ENCODE measurements at places on chromosomes 5 and 9. TPM values are rescaled to one million over a fixed set of nuclear protein-coding genes. Genes with fewer than 3 reads are reported as not detected.

Gene GABRB2
- total RNA-seq = not detected

Gene GDA
- not detected for total RNA-seq

Gene MEGF10
- not detected for total RNA-seq

Gene ENG
- 6.4 TPM for total RNA-seq

Gene SEPTIN8
- total RNA-seq = 8.0 TPM

Gene TMOD1
- 0.94 TPM for total RNA-seq

Gene CMYA5
- total RNA-seq = 0.23 TPM

Gene SLC6A19
- total RNA-seq = not detected

Gene ZER1
- 30.0 TPM for total RNA-seq

DNA sequence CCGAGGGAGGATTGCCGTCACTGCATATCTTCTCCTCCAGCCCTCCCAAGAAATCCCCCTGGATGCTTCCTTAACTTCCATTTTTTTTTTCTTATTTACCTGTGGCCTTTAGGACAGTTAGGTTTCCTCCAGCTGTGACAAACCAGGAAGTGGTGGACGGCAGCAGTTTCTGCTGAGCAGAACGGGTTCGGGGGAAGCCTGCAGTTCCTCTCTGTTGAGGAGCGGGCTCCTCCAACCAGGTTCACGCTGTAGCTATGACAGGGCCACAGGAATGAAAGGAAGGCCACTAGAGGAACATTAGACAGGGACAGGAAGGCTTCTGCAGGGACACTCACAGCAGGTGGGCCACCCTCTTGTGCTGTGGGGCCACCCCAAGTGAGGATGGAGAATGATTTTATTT is 76.7 kb upstream of the SYK start:
- H3K27me3 ChIP-seq = peaks cover 44% of the 10 kb centered on the region
- no peaks in the 10 kb centered on the region for H3K4me1 ChIP-seq
- no peaks in the 10 kb centered on the region for H3K36me3 ChIP-seq
- no peak overlapping the region for H3K27ac ChIP-seq
- H3K4me3 ChIP-seq = no peak overlapping the region

DNA sequence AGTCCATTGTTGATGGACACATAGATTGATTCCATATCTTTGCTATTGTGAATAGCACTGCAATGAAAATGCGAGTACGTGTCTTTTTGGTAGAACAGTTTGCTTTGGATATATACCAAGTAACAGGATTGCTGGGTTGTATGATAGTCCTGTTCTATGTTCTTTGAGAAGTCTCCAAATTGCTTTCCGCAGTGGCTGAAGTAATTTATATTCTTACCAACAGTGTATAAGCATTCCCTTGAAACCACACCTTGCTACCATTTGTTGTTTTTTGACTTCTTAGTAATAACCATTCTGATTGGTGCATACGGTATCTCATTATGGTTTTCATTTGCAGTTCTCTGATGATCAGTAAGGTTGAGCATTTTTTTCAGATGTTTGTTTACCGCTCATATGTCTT is 792.9 kb downstream of the PTPRD start:
- no peak for DNase-seq
- no peaks in the 10 kb centered on the region for H3K27me3 ChIP-seq
- no peak overlapping the region for H3K4me3 ChIP-seq

DNA sequence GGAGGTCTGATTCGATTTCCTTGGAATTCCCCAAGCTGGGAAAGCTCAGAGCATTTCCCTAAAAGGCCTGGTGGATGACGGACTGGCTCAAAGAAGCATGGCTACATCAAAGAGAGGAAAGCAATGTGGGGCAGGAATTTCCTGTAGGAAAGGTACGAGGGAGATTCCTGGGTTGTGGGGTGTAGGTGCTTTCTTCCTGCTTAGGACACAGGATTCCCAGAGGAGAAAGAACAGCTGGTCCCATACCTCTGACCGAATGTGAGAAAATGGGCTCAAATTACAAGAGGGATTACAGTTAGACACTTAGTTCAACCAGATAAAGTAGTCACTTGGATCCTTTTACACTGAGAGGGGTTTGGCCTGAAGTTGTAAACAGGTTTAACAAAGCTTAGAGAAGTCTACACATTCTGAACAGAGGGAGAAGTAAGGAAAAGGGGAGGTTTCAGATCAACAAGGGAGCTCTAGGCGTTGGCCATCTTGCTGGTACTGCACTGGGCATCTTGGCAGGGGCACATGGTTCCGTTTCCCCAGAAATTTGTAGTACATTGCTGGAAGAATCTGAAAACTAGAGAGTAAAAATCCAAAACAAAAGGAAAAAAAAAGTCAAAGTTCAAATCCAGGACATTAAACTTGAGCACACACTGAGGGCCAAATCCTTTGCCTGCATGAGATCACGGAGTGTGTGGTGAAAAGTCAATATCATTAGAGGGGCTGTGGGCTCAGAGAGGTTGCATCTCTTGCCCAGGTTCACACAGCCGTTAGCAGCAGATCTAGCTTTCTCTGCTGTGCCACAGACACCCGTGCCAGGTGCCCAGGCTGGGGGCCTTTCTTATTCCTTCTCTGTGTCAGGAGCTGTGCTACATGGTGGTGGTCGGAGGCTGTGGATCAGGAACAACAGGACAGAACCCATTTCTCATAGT is 171.3 kb downstream of the RGS3 start:
- peaks cover 34% of the 10 kb centered on the region for H3K27me3 ChIP-seq
- H3K4me3 ChIP-seq = no peak overlapping the region
- peaks cover 2% of the 10 kb centered on the region for H3K4me1 ChIP-seq
- H3K27ac ChIP-seq = peak overlapping the region; percentile 14
- no peaks in the 10 kb centered on the region for H3K36me3 ChIP-seq

DNA sequence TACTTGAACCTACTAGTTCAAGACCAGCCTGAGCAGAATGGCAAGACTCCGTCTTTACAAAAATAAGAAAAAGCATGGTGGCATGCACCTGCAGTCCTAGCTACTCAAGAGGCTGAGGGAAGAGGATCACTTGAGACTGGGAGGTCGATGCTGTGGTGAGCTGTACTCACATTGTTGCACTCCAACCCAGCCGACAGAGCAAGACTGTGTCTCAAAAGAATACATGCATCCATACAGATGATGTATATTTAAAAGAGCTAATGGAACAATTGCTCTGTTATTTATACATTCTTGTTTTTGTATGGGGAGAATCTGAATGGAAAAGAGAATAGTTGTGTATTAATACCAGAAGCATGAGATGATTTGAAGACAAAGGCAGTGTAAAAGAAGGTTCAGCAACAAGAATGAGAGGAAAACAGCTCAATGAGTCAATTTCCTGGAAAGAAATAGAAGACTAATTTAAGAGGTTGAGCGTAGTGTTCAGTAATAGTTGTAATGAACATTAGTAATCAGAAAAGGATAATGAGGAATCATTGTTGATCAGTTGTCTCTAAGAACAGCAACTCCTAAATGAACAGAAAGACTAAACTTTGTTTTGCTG is 1.9 kb upstream of the LRRC70 start:
- H3K4me1 ChIP-seq = peaks cover 21% of the 10 kb centered on the region
- peak overlapping the region; percentile 15 for H3K4me3 ChIP-seq
- no peak for DNase-seq
- peaks cover 3% of the 10 kb centered on the region for H3K36me3 ChIP-seq
- H3K27ac ChIP-seq = peak overlapping the region; percentile 2

- peaks cover 15% of the 10 kb centered on the region for H3K27me3 ChIP-seq
- H3K27ac ChIP-seq = no peak overlapping the region
- H3K4me3 ChIP-seq = no peak overlapping the region
- no peaks in the 10 kb centered on the region for H3K4me1 ChIP-seq
- no peaks in the 10 kb centered on the region for H3K36me3 ChIP-seq
Measured at GRCh38 chr9:93807166-93808074, 147.7 kb downstream of the BARX1 start.

DNA sequence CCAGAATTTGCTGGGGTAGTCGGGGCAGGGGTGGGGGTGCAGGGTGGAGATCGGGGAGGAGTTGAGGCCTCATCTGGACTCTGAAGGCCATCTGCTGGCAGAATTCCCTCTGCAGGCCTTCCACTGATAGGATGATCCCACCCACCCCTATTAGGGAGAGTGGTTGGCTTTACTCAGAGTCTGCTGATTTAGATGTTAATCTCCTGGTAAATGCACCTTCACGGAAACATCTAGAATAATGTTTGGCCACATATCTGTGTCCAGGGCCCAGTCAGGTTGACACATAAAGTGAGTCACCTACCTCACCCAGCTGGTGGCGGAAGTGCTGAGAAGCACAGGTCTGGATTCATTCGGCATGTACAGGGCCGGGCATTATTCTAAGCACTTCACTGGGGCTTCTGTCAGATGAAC is 50.0 kb downstream of the DAPK1 start:
- peaks cover 6% of the 10 kb centered on the region for H3K27me3 ChIP-seq
- H3K4me3 ChIP-seq = no peak overlapping the region
- H3K27ac ChIP-seq = no peak overlapping the region
- no peak for DNase-seq
- H3K4me1 ChIP-seq = no peaks in the 10 kb centered on the region
- no peaks in the 10 kb centered on the region for H3K36me3 ChIP-seq

DNA sequence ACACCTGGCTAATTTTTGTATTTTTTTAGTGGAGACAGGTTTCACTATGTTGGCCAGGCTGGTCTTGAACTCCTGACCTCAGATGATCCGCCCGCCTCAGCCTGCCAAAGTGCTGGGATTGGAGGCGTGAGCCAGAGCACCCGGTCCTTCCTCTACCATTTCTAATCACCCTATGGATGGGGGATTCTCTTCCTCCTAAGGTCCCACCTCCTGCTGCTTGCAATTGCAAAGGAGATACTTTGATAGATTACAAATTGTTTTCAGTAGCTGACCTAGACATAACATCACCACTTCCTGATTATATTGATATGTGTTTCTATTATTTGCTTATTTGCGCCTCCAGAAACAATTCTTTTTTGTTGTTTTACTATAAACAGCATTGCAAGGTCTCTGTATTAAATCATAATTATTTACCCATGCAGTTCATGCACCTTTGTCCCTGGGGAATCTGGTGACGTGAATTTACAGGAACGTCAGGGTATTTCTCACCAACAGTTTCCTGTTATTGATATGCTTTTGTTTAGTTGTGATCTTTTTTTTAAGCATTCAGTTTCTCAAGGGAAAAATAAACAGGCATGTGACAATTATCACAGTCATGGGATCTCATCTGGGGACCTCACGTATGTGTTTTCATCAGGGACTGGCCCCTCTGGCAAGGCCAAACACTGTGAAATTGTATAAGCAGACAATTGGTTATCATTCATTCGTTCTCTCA is 43.2 kb downstream of the ESM1 start:
- no peak overlapping the region for H3K4me3 ChIP-seq
- peaks cover 12% of the 10 kb centered on the region for H3K27me3 ChIP-seq
- H3K36me3 ChIP-seq = no peaks in the 10 kb centered on the region

GRCh38 chr5:142866563-142867275 is 96.5 kb downstream of the ARHGAP26 start:
- peaks cover 23% of the 10 kb centered on the region for H3K4me1 ChIP-seq
- H3K27me3 ChIP-seq = no peaks in the 10 kb centered on the region
- no peak overlapping the region for H3K4me3 ChIP-seq
- peak overlapping the region; percentile 43 for H3K27ac ChIP-seq
- no peak for DNase-seq

DNA sequence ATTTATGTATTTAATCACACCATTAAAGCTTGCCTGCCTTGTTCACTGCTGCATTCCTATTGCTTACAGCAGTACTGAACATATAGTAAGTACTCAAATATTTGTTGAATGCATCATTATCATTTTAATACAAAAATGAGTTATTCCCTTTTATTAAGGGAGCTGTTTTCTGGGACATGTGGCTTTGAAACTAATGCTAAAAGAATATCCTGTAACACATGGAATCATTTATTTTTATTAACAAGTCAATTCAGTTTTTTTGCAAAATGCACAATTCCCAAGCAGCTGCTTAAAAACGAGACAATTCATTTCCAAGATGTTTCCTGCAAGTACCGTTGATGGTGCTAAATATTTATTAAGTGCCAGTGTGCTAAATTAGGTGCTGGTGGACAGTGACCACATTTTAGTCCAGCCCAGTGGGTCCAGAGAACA is 148.3 kb upstream of the NR3C1 start:
- no peak for DNase-seq
- H3K36me3 ChIP-seq = peaks cover 3% of the 10 kb centered on the region
- H3K4me1 ChIP-seq = no peaks in the 10 kb centered on the region
- H3K4me3 ChIP-seq = no peak overlapping the region
- H3K27me3 ChIP-seq = peaks cover 6% of the 10 kb centered on the region
- H3K27ac ChIP-seq = no peak overlapping the region

DNA sequence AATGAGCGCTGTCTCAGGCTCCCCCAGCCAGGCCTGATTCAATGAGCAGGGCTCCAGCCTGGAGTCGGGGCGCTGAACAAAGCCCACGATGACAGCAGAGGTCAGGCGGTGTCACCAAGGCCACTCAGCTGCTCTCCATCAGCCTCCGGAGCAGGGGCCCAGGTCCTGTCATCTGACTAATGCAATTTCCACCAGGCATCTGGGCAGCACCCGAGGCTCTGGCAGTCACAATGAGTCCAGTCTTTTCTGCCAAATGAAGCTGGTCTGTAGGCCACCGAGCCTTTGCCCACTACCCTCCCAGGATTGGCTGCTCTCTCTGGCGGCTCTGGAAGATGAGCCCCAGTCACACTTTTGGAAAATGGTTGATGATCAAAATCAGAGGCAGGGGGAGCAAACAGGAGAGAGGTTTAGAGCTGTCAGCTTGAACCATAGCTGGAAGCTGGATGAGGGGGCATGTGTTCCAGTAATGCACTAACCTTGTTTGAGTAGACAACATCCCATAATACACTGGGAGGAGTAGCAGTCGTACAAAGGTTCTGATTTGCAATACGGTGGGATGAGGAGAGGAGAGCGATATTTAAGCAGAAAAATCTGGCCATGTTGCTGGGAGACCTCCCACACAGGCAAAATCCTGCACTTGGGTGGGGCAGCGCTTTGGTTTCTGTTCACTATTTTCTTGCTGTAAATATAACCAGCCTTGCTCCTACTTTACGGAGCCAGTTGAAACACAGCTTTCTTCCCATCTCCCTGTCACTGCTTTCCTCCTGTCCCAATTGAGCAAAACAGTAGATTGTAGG is 306.4 kb upstream of the PANK3 start:
- no peak for DNase-seq
- H3K4me1 ChIP-seq = no peaks in the 10 kb centered on the region
- H3K4me3 ChIP-seq = no peak overlapping the region
- H3K27me3 ChIP-seq = peaks cover 27% of the 10 kb centered on the region

- no peak overlapping the region for H3K27ac ChIP-seq
- no peaks in the 10 kb centered on the region for H3K27me3 ChIP-seq
- H3K36me3 ChIP-seq = peaks cover 7% of the 10 kb centered on the region
- no peak overlapping the region for H3K4me3 ChIP-seq
Measured at GRCh38 chr9:125540497-125540896, 166.5 kb downstream of the MAPKAP1 start.

DNA sequence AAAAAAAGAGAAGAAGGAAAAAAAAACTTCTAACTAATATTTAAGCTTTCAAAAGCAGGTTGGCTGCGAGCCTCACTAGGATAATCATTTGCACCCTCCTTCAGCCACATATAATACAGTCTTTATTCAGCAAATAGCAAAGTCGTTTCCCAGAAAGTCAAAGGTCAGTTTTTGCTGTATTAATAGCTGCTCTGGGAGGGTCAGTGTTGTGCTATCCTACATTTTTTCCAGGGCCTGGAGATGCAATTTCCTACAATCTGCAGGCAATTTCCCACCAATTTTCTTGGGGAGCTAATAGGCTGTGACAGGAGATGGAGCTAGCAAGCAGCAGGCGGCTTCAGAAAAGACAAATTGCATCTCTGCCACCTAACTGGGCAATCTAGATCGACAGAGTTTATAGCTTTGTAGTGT is 136.8 kb downstream of the TLE1 start:
- no peaks in the 10 kb centered on the region for H3K27me3 ChIP-seq
- no peaks in the 10 kb centered on the region for H3K36me3 ChIP-seq
- H3K4me3 ChIP-seq = no peak overlapping the region
- no peak for DNase-seq
- no peak overlapping the region for H3K27ac ChIP-seq

- H3K4me1 ChIP-seq = peaks cover 4% of the 10 kb centered on the region
- H3K36me3 ChIP-seq = no peaks in the 10 kb centered on the region
- peaks cover 7% of the 10 kb centered on the region for H3K27me3 ChIP-seq
- no peak overlapping the region for H3K27ac ChIP-seq
Measured at GRCh38 chr9:35136866-35137265, 21.2 kb upstream of the ATOSB start.
